ENCODE measurements at places on chromosomes 7 and 10.

DNA sequence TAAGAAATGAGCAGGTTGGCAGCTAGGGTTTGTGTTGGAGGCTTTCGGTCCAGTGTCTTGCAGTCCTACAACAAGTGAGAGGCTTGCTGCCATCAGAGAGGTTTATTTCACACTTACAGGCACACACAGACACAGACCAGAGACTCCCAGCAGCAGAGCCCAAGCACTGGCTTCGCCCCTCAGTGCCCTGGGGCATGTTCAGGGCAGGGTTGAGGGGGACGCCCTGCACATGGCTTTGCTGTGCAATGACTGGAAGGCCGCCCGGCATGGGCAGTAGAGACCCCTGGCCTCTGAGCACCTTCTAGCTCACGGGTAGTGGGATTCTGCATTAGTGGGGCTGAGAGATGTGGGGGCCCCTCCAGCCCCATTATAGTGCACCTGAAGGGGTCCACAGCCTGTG, 3.8 kb downstream of the SPRN start:
- no peak for DNase-seq

- no peak for DNase-seq
These were observed 248.1 kb downstream of the MTERF1 start for GRCh38 chr7:91632234-91632940.

- no peak for DNase-seq
These were observed 52.2 kb downstream of the C10orf120 start for GRCh38 chr10:122647383-122647968.

DNA sequence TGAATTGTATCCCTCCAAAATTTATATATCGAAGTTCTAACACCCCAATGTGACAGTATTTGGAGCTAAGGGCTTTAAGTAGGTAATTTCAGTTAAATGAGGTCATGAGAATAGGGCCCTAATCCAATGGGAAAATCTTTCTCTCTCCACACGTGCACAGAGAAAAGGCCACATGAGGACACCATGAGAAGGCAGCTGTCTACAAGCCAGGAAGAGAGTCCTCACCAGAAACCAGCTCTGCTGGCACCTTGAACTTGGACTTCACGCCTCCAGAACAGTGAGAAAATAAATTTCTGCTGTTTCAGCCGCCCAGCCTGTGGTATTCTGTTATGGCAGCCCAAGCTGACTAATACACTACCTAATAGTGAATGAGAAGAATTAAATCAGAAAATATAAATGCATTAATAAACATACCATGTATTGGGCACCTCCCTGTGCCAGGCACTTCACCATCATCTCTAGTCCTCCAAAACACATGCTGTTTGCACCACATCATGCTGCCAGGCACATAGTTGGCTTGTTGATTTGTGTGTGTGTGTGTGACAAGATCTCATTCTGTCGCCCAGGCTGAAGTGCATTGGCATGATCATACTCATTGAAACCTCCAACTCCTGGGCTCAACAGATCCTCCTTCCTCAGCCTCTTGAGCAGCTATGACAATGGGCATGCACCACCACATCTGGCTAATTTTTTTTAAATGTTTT, 9.1 kb upstream of the TOMM7 start:
- DNase-seq: no peak

DNA sequence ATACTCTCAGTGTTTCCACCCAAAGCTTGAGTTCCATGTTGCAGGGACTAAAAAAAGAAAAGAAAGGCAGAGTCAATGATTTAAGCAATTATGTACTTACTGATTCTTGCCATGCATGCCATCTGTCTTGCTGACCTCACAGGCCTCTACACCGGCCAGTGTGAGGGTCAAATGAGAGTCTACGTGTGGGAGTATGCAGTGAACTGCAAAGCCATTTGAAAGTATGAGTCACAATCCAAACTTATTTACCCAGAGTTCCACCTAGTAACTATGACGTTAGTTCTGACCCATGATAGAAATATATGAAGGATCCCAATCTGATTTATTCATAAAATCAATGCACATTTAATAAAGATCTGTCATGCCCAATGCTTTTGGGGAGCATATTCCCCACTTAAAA, 26.5 kb downstream of the PDE1C start:
- no peak for DNase-seq

DNA sequence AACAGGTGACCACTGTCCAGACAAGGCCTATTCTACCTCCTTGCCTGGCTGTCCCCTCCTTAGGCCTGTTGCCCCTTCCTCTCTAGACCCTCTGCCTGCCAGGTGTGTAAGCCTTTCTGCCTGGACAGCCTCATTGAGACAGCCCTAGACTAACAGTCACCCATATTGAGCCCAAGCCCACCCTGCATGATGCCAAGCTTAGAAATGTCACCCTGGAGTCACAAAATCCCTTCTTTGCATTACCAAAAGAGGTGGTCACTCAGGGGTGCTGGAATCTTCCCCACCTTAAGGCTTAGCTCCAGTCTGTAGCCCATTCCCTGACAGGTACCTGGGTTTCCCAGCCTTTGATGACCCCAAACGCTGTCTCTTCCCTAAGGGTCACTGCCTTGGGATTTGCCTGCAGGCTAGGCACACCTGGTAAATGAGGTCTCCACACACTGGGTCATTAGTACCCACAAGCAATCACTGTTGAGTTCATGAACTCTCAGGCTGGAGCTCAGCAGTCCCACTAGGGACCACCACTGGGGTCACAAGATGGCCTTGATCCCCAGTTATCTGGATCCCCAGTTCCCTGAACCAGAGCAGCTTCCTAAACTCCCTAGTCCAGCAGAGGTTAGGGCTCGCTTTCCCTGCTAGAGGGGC, 54.9 kb upstream of the CAMK2B start:
- no peak for DNase-seq

DNA sequence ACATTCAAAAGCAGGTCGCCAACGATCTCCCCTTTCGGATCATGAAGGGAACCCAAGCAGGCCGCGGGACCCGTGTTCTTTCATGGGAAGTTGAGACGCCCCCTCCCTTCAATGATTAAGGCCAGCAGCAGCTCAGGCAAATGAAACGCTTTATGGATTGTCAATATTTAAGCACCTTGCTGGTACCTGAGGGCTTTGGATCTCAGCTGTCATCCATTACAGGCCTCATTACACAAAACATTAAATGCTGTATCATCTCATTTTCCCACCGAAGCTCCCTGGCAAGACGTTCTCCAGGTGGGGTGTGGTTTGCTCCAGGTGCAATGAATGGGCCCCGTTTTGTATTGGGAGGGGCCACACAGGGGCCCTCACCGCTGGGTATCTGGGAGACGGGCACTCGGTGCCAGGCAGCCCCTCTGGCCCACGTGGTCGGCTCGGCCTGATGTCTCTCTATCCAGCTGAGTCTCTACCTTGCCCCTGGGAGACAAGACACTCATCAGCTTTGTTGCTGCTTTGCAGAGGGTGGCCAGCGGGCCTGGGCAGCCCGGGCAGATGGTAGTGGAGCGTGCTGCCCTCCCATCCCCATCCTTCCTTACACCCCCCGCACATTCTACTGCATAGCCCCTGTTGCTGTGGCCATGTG, 456.1 kb upstream of the FOXK1 start:
- DNase-seq: no peak

- no peak for DNase-seq
These were observed 410.0 kb upstream of the MGMT start for GRCh38 chr10:129056734-129057689.

- DNase-seq: no peak
These were observed 288.4 kb upstream of the LRRTM3 start for GRCh38 chr10:66637273-66638036.

GRCh38 chr7:47588704-47589225, 6.9 kb upstream of the TNS3 start:
- DNase-seq: no peak

- DNase-seq: no peak
These were observed 3.0 kb downstream of the BAMBI start for GRCh38 chr10:28680358-28680752.

GRCh38 chr10:17278607-17279240, 50.7 kb downstream of the VIM start:
- DNase-seq: no peak
